GM23248 (cell line): ENCODE measurements at places on chromosomes 2 and 18.

DNA sequence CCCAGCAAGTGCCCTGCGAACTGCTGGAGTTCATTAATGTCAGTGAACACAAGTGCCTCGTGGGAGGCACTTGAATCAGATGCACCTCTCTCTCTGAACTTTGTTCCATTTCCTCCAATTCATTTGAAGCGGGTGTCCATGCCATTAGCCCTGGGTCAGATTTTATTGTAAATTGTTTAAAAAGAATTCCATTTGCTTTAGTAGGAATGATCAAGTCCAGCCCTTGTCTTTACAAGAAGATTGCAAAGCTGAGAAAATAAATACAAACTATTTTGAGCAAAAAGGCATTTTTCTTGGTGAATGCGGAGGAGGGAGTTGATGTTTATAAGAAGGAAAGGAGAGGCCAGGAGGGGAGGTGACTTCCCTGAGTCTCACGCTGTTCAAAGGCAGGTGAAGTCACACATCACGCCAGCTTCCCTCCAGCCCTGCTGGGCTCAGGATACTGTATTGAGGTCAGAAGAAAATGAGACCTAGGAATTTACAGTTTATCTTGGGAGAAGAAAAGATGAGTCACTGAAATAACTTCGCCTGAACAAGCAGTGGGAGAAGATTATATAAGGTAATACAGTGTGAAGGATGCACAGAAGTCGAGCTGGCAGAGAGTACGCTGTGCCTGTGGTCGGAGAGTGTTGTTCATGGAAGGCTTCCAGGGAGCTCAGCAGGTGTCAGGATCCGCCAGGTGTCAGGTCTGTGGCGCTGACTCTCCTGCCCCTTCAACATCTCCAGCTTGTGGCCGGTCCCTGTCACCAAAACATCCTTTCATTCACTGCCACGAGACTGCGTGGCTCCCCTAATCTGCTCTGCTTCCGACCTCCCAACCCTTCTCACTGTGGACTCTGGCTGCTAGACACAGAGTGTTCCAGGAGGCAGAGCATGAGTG is 36.5 kb downstream of the EFR3B start:
- no peaks in the 10 kb centered on the region for H3K36me3 ChIP-seq
- peak; percentile 67 for DNase-seq
- H3K4me1 ChIP-seq = peaks cover 10% of the 10 kb centered on the region; the same call in 1 of the 2 replicates
- peaks cover 26% of the 10 kb centered on the region; the same call in 1 of the 2 replicates for H3K27me3 ChIP-seq
- no peak overlapping the region for H3K4me3 ChIP-seq

DNA sequence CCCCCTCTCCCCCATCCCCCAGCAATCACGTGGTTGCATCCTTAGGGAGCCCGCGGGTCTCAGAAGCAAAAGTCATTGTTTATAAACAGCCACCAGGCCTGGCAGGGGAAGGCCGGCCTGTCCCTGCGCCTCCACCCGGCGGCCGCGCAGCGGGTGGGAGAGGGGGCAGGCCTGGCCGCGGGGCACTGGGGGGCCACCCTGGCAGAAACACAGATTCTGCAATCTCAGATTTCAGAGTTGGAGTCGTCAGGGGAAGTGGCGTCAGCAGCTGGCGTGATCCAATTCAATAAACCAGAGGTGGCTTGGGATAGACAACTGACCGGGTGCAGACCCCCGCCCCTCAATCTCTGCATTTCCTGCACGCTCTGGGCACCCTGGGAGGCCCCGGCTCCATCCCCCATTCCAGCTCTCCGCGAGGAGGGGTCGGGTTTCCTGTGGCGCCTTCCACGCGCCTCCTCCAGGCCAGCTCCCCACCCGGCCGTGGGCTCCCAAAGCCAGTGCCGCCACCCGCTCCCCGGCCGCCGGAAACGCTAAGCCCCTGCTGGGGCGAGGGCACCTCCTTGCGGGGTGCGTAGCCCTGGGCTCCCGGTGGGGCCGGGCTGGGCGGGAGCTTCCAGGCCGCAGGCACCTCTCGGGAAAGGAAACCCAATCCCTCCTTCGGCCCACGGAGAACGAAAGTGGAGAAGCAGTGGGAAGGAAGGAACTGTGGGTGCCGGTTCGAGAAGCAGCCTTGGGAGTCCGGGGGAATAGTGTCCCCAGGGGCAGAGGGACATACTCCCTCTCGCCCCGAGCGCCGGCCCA is 1.1 kb downstream of the BIN1 start:
- peaks cover 19% of the 10 kb centered on the region for H3K4me1 ChIP-seq
- H3K36me3 ChIP-seq = no peaks in the 10 kb centered on the region
- H3K27ac ChIP-seq = peak overlapping the region; percentile 41
- DNase-seq = peak; percentile 57
- peak overlapping the region; percentile 80 for H3K4me3 ChIP-seq

DNA sequence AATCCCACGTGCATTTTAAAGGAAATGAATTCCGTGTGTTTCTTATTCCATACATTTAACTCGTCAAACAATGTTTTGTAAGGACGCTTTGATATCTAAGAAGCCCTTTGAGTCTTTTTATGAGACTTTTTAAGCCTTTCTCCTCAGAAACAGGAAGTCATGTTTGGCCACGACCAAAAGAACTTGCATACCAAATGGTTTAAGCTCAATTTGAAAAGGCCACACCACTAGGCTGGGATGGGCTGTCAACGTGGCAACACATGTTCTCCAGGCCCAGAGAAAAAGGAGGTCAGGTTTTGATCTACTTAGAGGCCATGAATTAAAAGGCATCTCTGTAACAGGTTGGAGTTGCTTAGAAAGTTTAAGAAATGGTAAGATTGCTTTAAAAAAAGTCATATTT is 441.8 kb downstream of the CMPK2 start:
- no peak overlapping the region for H3K27ac ChIP-seq
- H3K4me3 ChIP-seq = no peak overlapping the region
- no peaks in the 10 kb centered on the region for H3K4me1 ChIP-seq
- no peaks in the 10 kb centered on the region for H3K27me3 ChIP-seq
- H3K36me3 ChIP-seq = no peaks in the 10 kb centered on the region

GRCh38 chr2:71937396-71937795 is 210.3 kb downstream of the CYP26B1 start:
- peaks cover 35% of the 10 kb centered on the region for H3K4me1 ChIP-seq
- no peak overlapping the region for H3K4me3 ChIP-seq
- H3K27ac ChIP-seq = no peak overlapping the region
- no peak for DNase-seq

DNA sequence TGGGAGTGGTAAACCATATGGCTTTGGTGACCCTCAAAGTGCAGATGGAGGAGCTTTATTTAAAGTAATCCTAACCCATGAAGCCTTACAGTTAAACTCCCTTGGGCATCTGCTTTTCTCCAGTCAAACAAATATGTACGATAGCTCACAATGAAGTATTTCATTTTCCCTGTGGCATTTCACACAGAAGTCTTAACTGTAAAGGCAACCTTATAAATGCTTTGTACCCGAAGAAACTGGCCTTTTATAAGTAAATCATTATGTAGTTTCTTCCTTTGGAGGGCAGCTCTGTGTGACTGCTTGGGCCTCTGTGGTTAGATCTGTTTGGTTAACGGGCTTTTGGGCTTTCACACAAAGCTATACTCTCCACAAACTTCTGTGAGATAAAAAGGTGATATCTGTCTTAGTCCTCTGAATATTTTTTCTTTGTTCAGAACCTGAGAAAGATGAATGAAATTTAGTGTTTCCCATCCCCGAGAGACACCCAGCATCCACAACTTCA is 46.6 kb downstream of the SCN1A start:
- DNase-seq = no peak
- H3K27me3 ChIP-seq = no peaks in the 10 kb centered on the region
- no peak overlapping the region for H3K27ac ChIP-seq
- H3K4me3 ChIP-seq = no peak overlapping the region

GRCh38 chr18:6546229-6546628 is 131.5 kb upstream of the L3MBTL4 start:
- no peak overlapping the region for H3K4me3 ChIP-seq
- H3K4me1 ChIP-seq = no peaks in the 10 kb centered on the region
- H3K36me3 ChIP-seq = no peaks in the 10 kb centered on the region
- peaks cover 7% of the 10 kb centered on the region; the same call in 1 of the 2 replicates for H3K27me3 ChIP-seq

DNA sequence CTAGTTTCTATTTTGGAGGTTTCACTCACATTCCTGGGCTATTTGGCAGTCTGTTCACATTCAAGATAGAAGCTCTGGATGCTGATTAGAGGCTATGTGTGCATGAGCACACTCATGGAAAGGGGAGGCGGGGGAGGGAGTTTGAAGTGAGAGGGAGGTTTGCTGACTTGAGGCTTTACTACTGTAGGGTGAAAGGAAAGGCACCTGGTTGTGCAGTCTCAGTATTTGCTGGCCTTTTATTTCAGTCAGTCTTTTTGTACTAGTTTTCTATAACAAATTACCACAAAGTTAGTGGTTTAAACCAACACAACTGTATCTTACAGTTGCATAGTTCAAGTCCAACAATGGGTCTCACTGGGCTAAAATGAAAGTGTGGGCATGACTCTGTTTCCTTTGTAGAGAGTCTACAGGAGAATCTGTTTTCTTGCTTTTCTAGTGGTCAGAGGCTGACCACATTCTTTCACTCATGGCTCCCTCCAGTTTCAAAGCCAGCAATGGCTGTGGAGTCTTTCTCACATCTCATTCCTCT is 47.7 kb upstream of the NR4A2 start:
- no peak for DNase-seq
- H3K4me1 ChIP-seq = no peaks in the 10 kb centered on the region
- no peak overlapping the region for H3K4me3 ChIP-seq
- no peaks in the 10 kb centered on the region for H3K36me3 ChIP-seq

- peaks cover 29% of the 10 kb centered on the region for H3K4me1 ChIP-seq
- peaks cover 42% of the 10 kb centered on the region for H3K36me3 ChIP-seq
- no peak overlapping the region for H3K4me3 ChIP-seq
- DNase-seq = no peak
- H3K27ac ChIP-seq = no peak overlapping the region
Observed at GRCh38 chr2:112062894-112063293, 7.8 kb downstream of the TMEM87B start.

DNA sequence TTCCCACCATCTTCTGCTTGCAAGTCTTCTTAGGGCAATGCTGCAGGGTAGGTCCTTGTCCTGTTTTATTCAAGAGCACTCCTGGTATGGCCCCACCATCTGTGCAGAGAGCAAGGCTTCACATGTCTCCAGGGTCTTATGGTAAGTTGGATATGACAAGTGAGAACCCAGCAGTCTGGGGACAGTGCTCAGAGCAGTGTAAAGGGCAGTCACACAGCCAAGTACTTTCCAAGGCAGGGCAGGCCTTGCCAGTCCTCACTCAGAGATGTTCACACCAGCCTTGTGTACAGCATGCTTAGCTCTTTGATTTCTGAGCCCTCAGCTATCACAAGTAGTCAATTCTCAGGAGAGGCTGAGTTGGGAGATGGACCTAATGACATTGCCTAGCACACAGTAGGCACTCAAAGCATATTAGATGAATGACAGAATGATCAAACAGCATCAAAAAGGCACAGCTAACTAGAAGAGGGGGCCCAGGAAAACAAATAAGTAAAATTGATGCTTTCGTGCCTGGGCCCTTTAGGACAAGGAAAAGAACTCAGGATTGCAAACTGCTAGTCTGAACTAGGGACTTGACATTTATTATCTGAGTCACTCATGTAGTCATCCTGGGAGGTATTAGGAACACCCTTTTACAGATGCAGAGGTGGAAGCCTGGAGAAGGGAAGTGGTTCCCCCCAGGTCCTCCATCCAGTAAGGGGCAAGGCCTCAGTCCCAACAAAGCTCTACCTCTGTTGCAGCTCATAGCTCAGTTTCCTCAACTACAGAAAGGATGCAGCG is 86.7 kb upstream of the CTAGE1 start:
- no peaks in the 10 kb centered on the region for H3K27me3 ChIP-seq
- H3K27ac ChIP-seq = peak overlapping the region; percentile 90
- H3K4me1 ChIP-seq = peaks cover 30% of the 10 kb centered on the region
- H3K4me3 ChIP-seq = no peak overlapping the region
- peak; percentile 75 for DNase-seq

DNA sequence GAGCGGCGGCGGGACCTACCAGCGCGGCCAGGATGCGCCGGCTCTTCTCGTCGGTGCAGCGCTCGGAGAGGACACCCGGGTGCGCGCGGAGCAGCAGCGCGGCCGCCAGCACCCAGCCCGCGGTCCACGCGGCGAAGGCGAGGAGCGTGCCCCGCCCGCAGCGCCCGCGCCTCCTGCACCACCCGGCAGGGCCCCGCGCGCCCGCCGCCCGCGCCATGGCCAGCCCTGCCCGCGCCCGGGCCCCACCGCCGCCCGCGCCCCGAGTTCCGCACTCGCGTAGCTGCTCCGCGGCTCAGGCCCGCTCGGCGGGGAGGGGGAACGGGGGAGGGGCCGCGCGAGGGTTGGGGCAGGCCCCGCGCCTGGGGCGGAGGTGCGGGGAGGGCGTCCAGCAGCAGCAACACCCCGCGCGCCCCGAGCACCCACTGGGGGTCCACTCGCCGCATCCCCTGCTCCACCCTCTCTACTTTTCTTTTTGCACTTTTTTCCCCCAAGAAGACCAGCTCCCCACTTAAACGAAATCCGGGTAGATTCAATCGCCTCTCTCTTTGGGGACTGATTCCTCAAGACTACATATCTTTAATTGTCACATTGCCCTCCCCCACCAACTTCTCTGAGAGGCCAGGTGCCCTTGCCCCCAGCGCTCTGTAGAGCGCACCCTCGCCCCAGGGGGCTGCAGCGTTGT is at the start of gene DIPK1C:
Gene DIPK1C (minus strand): TSS at position 266 of the 682 bp plus-strand sequence. CDS start 49 bp downstream, at position 217.
- no peaks in the 10 kb centered on the region for H3K4me1 ChIP-seq
- peaks cover 52% of the 10 kb centered on the region for H3K27me3 ChIP-seq
- H3K36me3 ChIP-seq = no peaks in the 10 kb centered on the region
- H3K4me3 ChIP-seq = no peak within 1 kb of the TSS
- DNase-seq = peak; percentile 24
- no peak within 1 kb of the TSS for H3K27ac ChIP-seq

GRCh38 chr2:10647886-10648605 is 41.7 kb downstream of the NOL10 start:
- peaks cover 9% of the 10 kb centered on the region for H3K36me3 ChIP-seq
- no peak overlapping the region for H3K4me3 ChIP-seq
- no peaks in the 10 kb centered on the region for H3K27me3 ChIP-seq
- DNase-seq = no peak
- H3K27ac ChIP-seq = no peak overlapping the region
- no peaks in the 10 kb centered on the region for H3K4me1 ChIP-seq

DNA sequence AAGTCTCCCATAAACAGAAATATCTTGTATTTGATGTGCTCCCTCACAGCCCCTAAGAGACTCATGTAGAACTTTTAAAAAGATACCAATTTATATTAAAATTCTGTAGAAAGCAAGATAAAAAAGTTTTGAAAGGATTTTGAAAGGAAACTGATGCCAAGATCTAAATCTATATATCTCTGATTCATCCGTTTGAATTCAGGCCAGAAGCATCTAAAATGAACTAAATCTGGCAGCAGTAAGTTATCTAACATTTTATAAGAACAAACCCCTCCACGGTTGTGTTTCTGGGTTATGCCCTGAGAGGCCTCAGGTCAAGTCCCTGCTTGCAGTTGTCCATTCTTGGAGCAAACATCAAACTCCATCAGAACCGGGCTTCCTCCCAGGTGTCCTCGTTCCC is 165.8 kb downstream of the FBXO15 start:
- no peaks in the 10 kb centered on the region for H3K27me3 ChIP-seq
- no peaks in the 10 kb centered on the region for H3K36me3 ChIP-seq
- no peak overlapping the region for H3K4me3 ChIP-seq
